ENCODE measurements at places on chromosomes 16 and 17.

GRCh38 chr17:42521036-42521435 is 15.0 kb upstream of the NAGLU start:
- peak; percentile 16 for DNase-seq

GRCh38 chr17:17073030-17073564 is 30.8 kb downstream of the MPRIP start:
- DNase-seq, result no peak

- DNase-seq, result no peak
These were observed 60.7 kb downstream of the ARSG start for GRCh38 chr17:68352041-68352440.

DNA sequence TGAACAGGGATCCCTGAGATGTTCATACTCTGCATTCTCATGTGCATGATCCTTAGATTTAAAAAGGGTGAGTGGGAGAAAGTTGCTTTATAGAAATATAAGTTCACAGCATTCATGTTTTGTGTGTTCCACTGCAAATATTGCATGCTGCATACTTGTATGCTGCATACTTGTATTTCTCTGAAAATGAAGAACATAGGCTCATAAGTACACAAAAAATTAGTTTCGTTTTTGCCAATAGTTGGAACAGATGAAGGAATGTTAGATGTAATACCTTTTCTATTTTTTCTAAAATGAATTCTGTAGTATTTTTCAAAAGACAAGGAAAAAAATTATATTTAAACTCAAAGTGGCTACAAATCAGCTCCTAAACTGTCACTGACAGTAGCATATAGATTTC is 79.0 kb downstream of the NFAT5 start:
- no peak for DNase-seq

- DNase-seq, result no peak
These were observed 5.5 kb downstream of the JMJD6 start for GRCh38 chr17:76720941-76721340.

GRCh38 chr16:15482068-15482747 is 47.8 kb downstream of the BMERB1 start:
- DNase-seq, result peak; percentile 99

GRCh38 chr17:66448026-66448639 is 145.7 kb downstream of the PRKCA start:
- no peak for DNase-seq

GRCh38 chr17:44608727-44609435 is 47.4 kb upstream of the MEIOC start:
- DNase-seq, result no peak

GRCh38 chr16:11493531-11493929 is 93.2 kb downstream of the LITAF start:
- no peak for DNase-seq

DNA sequence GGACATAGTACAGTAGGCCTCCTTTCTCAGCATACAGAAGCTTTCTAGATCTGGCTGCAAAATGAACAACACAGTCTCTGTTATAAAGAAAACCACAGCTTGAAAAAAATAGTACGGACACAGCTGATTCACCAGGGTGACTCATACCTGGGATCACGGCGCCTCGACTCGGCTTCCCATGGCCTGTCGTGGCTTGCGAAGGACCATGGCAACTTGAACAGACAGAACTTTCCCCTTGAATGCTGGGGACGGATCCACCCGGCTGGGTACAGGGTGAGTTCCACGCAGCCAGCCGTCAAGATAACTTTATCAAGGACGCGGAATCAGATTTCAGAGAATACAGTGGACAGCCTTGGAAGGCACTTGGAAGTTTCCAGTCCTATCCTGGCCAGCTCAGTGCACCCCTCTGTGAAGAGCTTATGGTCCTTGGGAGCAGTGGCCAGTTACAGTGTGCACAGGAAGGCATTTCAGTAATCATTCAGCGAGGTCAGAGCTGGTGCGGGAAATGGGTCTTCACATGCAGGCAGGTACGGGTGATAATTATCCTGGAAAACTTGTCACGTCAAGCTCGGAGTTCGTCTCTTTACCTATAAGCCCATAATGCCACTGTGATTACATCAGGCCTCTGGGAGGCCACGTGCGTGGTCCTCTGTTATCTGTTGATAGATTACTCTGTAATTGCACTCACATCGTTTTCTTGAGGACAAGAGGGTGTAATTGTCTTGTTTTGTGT is 57.9 kb upstream of the MAF start:
- DNase-seq, result no peak

- no peak for DNase-seq
These were observed 1.2 kb downstream of the HDAC5 start for GRCh38 chr17:44121997-44122815.

DNA sequence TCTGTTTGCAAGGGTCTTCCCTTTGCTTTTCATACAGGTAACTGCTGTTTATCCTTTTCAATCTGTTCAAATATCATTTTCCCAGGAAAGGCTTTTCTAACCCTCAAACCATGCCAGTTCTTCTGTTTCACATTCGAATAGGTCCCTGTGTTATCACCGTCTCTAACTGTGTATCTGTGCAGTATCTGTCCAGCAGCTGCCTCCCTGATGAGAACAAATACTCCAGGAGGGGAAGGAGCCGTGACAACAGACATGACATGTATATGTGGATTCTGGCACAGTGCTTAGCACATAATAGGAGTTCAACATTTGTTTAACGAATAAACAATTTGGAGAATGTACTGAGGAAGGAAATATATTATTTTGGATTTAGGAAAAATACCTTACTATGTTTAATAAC is 95.7 kb downstream of the STX8 start:
- DNase-seq, result no peak

DNA sequence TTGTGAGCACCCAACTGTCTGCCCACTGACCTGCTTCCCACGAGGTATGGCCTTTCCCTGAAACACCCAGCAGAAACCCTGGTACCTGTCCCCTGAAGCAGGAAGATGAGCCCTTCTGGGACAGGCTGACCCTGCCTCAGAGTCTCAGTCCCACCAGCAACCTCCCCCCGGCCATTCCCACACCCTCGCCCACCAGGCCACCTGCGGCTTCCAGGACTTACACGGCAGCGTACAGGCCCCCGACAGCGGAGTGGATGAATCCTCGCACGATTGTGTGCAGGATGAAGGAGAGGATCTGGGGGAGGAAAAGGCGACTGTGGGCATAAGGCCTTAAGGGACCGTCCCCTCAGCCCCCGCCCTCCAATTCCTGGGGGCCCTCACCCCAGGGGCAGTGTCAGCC is 15.4 kb upstream of the PITPNA start:
- DNase-seq, result no peak
